ENCODE measurements at places on chromosomes 1 and 21. TPM values are rescaled to one million over a fixed set of nuclear protein-coding genes. Genes with fewer than 3 reads are reported as not detected.

Gene GALE
- total RNA-seq, result 105 TPM

Gene MCOLN3
- total RNA-seq, result 1.8 TPM

Gene ACTN2
- not detected for total RNA-seq

Gene PERM1
- not detected for total RNA-seq

Gene SPRR2G
- total RNA-seq, result not detected

Gene KRTAP19-2
- not detected for total RNA-seq

Gene LRRC3
- total RNA-seq, result 0.60 TPM

Gene OR14K1
- not detected for total RNA-seq

Gene NBPF4
- total RNA-seq, result not detected

Gene SNIP1
- total RNA-seq, result 12.1 TPM

All from airway epithelial cell (primary cell).